ENCODE measurements at places on chromosomes 13 and 19.

DNA sequence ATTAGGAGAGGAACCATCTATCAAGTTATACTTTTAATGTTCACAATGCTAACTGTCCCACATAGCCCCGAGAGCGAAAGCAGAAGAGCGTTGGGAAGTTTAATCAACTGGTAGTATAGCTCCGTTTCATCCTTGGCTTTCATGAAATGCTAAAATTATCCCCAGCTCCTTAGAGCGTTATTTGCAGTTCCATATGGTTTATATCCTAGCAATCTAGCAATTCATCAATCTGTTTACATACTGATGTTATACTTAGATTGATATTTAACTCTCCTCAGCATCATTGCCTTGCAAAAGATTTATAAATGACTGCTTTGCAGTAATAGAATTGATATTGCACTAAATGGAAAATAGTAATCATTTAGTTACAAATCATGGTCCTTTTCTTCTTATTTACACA lies 419.8 kb downstream of the COG6 start:
- no peak for DNase-seq

GRCh38 chr13:26377038-26377437 lies 123.1 kb downstream of the CDK8 start:
- DNase-seq, result no peak

DNA sequence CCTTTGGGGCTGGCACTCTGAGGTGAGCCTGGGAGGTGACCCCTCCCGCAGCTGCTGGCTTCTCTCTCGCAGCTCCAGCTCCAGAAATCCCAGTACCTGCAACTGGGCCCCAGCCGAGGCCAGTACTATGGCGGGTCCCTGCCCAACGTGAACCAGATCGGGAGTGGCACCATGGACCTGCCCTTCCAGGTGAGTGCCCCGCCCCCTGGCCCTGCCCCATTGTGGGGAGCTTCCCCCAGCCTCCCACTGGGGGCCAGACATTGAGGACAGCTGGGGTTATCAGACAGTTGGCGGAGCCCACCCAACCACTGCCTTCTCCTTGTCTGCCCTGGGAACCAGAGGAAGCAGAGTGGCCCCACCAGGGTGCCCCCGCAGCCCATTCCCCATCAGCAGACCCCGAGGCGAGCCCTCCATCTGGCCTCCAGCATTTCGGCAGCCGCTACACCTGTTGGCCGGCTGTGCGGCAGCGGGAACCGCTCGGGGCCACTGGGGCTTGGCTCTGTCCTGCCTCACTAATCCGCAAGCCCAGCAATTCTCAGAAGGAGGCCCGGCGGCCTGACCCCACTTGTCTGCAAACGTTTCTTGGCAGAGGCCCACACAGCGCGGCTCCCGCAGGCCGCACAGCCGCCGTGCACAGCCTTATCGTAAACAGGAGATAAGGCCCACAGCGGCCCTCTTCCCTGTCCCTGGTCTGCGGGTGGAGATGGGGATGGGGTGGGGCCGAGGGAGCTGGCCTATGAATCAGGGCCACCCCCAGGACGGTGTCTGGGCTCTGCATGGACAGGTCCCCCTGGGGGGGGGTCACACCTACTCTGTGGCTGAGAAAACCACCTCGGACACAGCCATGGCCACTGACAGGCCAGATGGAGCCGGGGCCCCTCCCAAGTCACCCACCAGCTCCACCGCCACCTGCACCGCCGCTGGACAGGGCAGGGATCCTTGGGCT lies 48.0 kb downstream of the COMP start:
- no peak for DNase-seq

- peak; percentile 31 for DNase-seq
These were observed 2.2 kb downstream of the S1PR2 start for GRCh38 chr19:10228920-10229319.

GRCh38 chr13:75225288-75226032 lies 256.5 kb downstream of the TBC1D4 start:
- DNase-seq, result no peak

DNA sequence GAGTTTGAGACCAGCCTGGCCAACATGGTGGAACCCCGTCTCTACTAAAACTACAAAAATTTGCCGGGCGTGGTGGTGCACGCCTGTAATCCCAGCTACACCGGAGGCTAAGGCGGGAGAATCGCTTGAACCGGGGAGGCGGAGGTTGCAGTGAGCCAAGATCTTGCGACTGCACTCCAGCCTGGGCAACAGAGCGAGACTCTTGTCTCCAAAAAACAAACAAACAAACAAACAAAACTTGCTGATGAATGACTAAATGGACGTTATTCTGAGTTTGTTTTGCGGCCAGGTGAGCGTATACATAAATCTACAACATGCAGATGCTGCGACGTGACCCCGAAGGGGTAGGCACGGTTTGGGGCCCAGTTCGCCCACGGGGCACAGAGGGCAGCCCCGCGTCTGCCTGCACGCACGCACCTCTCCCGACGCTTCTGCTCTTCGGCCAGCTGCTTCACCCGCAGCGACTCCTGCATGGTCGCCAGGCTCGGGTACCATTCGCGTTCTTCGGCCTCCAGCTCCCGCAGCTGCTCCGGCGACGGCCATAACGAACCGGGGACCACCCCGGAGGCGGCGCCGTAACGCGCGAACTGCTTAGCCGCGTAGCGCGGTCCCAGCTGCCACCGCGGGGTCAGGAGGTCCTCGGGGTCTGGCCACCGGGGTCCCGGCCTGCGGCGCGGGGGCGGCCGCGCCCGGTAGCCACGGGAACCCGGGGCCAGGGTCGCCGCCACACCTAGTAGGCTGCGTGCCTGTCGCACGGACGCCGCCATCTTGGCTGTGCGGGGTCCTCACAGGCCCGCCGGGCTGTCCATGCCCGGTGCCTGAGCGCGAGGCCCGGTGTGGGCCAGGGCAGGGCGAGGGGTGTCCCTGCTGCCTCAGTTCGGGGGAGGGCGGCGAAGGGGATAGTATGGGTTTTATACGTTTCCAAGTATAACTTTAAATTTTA lies at the start of gene GADD45GIP1:
Gene GADD45GIP1 (minus strand): TSS at position 778 of the 943 bp plus-strand sequence. CDS start 11 bp downstream, at position 767.
- peak; percentile 75 for DNase-seq

- DNase-seq, result no peak
These were observed 304.7 kb downstream of the POU4F1 start for GRCh38 chr13:78298657-78299056.

- no peak for DNase-seq
These were observed 39.4 kb upstream of the KATNAL1 start for GRCh38 chr13:30346789-30347167.

DNA sequence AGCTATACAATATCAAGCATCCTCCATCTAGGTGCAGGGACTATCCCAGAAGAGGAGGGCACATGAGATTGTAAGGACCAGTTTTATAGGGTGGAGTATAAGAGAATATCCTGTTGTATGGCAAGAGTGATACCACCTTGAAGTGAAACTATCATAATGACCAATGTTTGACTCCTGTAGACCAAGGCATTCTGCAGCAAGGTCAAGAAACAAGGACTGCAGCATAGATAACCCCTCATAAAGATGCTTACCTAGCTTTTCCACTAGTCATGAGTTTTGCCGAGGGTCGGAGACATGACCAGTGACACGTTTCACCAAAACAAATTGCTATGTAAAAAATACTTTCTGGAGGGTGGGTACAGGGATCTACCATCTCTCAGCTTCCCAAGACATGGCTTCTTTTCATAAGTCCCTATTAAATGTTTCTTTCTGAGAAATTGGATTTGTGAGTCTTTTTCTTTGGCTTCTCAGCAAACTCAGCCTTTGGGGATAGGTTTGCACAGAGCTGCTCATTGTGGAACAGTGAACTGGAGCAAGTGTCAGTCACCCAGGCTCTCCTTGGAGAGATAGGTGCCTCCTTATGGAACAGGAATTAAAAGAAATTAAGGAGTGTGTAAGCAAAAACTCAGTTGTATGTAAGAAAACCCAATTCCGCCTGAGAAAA lies 28.2 kb upstream of the CYSLTR2 start:
- DNase-seq, result no peak

DNA sequence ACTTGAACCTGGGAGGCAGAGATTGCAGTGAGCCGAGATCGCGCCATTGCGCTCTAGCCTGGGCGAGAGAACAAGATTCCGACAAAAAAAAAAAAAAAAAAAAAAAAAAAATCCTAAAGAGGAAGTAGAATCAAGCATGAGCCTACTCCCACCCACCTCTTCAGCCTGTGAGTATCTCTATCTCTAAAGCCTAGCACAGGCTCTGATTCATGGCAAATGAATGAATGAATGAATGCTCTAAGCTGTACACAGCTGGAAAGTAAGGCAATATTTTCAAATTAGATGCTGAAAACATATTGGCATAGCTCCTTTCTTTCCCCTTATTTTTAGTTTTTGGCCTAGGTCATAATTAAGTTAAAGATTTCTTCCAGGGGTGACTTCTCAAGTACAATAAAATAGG lies 35.7 kb upstream of the FAM216B start:
- no peak for DNase-seq

DNA sequence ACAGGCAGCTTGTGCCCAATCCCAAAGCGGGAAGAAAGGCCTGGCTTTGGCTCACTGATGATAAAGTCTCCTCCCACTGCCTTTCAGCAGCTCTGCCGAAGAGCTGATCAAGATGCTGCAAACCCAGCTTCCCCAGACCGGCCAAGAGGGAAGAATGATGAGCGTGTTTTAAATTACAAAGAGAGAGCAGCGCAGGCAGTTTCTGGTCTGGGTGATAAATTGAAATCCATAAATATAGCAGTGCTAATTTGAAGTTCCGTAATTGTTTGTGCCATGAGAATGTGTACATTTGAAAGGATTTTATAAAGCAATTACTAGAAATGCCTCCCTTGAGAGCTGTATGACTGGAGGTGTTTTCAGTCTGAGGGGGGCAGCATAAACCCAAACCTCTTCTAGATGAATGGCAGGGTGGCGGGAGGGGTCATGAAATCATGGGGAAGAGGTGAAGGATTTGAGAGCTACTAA lies 171.8 kb downstream of the STK24 start:
- no peak for DNase-seq

GRCh38 chr13:30844548-30845296 lies 61.3 kb upstream of the MEDAG start:
- DNase-seq, result no peak

DNA sequence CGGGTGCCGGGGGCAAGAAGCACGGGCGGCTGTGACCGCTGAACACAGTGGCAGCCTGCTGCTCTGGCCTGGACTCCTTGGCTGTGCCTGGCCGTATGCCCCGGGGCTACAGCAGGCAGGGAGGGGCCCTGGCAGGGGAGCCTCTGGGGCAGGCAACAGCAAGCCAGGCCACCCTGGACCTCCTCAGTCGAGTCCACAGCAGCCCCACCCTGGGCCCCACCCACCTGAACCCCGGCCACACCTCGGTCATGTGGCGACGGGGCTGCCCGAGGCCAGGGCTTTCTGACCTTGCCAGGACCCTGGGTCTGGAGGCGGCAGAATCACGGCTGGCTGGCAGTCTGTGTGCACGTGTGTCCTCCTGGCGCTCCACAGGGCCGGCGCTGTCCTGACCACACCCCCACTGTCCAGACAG lies 8.7 kb downstream of the CILP2 start:
- no peak for DNase-seq

DNA sequence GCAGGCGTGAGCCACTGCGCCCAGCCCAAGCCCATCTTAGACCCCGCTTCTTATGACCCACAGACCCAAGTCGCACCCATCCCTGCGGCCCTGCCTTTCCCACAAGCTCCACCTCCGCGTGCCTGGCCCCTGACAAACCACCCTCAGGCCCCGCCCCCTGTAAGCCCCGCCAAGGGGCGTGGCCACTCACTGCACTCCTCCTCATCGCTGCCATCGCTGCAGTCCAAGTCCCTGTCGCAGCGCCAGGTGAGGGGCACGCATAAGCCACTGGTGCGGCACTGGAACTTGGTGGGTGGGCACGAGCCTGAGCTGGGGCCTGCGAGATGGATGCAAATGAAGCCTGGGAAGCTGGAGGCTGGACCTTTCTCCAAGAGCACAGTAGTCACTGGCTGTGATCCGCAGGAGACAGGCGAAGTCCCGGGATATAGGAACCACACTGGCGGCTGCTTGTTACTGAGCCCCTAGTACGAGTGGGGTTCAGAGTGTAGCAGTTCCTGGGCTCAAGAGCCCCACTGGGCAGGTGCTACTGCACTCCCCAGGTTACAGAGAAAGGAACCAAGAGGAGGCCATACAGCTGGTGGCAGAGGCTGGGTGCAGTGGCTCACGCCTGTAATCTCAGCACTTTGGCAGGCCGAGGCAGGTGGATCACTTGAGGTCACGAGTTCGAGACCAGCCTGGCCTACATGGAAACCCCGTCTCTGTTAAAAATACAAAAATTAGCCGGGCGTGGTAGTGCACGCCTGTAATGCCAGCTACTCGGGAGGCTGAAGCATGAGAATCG lies 3.1 kb downstream of the CD320 start:
- no peak for DNase-seq

GRCh38 chr19:39524495-39524894 lies 8.2 kb downstream of the EID2B start:
- DNase-seq, result no peak

GRCh38 chr13:94997126-94997525 lies 284.8 kb upstream of the SOX21 start:
- DNase-seq, result no peak

- DNase-seq, result no peak
These were observed 27.1 kb downstream of the SERP2 start for GRCh38 chr13:44400736-44401135.

GRCh38 chr13:24124789-24125476 lies 35.6 kb upstream of the SPATA13 start:
- DNase-seq, result no peak

DNA sequence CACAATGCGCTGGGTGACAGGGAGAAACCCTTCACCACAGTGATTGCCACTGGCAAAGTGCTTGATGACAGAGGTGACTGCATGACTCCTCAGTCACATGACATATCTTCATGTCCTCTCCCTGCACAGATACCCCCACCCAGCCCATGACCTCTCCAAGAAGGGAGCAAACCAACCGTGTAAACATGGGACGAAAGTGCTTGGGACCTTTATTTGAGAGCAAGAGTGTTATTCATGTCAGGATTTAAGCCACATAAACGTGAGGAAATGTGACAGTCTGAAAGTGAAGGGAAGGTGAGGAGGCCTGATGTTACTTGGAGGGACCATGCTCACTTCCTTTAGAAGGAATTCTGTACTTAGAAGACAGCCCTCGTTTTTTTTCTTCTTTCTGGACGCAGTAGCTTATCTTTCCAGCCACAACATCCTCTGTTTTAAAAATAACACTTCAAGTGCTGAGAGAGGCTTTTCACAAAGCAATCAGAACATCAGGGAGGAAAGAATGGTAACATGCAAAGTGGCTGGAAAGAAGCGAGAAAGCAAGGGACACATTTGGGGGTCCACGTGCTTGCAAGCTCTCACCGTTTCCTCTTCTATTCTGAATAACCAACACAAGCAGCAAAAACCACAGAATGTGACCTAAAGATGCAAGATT lies 35.6 kb downstream of the EPS15L1 start:
- no peak for DNase-seq

- no peak for DNase-seq
These were observed 12.4 kb upstream of the CD22 start for GRCh38 chr19:35316560-35316959.

GRCh38 chr19:38417544-38418506 lies 8.2 kb downstream of the RASGRP4 start:
- peak; percentile 35 for DNase-seq

- peak; percentile 16 for DNase-seq
These were observed 44.9 kb downstream of the ZNF611 start for GRCh38 chr19:52689843-52690368.

All from activated gamma-delta T cell treated with Interleukin-2 at 50 U/mL for 16 hours (primary cell).